Keratinocyte (primary cell): ENCODE measurements at places on chromosomes 12 and 14.

- no peak for DNase-seq
- no peak overlapping the region for H3K4me3 ChIP-seq
- H3K27me3 ChIP-seq: peaks cover 3% of the 10 kb centered on the region
- no peaks in the 10 kb centered on the region for H3K4me1 ChIP-seq
- H3K27ac ChIP-seq: no peak overlapping the region
Observed at GRCh38 chr14:70170976-70171375, 17.8 kb downstream of the SLC8A3 start.

DNA sequence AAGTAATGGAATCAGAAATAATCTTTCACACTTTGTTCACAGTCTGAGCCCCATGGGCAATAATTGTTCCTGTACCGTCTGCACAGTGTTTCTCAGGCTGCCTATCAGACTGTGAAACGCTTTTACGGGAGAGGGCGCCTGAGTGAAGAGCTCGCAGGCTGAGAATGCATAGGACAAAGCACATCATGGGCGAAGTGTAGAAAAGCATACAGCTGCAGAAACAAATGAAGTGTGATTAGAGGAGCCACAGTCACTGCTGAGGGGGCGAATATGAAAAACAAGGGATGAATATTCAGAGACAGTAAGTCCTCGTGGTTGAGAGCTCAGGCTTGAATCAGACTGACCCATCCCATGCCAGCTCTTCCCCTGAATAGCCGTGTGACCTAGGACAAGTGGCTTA is 438.4 kb upstream of the DCN start:
- H3K4me3 ChIP-seq: no peak overlapping the region
- DNase-seq: no peak
- no peaks in the 10 kb centered on the region for H3K36me3 ChIP-seq
- H3K27ac ChIP-seq: no peak overlapping the region

- DNase-seq: peak; percentile 40
- H3K27ac ChIP-seq: peak overlapping the region; percentile 61
- no peaks in the 10 kb centered on the region for H3K27me3 ChIP-seq
- H3K4me3 ChIP-seq: peak overlapping the region; percentile 46
Observed at GRCh38 chr12:4164559-4165558, 108.7 kb upstream of the CCND2 start.

GRCh38 chr12:124661341-124661740 is 93.9 kb upstream of the NCOR2 start:
- no peaks in the 10 kb centered on the region for H3K27me3 ChIP-seq
- H3K4me1 ChIP-seq: no peaks in the 10 kb centered on the region
- no peaks in the 10 kb centered on the region for H3K36me3 ChIP-seq
- DNase-seq: no peak
